ENCODE measurements at places on chromosomes 13 and 19.

- DNase-seq = no peak
Measured at GRCh38 chr13:51726446-51727193, 77.3 kb downstream of the DHRS12 start.

GRCh38 chr13:38173403-38173802, 176.2 kb upstream of the UFM1 start:
- no peak for DNase-seq

GRCh38 chr13:27193496-27193895, 21.9 kb upstream of the USP12 start:
- no peak for DNase-seq

- DNase-seq = no peak
Measured at GRCh38 chr19:38490861-38491260, 57.4 kb downstream of the RYR1 start.

DNA sequence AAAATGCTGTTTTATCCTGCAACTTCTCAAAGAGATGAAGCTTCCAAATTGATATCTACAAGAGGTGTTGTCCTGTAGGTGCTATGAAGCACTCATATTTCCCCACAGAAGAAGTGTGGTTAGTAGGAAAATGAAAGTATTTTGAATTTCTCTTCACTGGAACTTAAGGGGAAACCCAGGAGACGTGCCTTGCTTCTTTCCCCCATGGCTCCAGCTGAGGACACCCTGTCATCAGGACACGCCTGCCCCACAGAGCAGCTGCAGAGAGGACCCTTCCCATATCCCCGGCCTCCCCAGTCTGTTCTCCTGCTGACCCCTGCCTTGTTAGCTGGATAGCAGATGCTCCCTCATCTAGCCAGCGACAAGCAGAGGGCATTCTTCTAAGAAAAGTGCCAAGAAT, 371.3 kb downstream of the COG6 start:
- DNase-seq = no peak

GRCh38 chr19:2747349-2747748, 7.5 kb upstream of the SLC39A3 start:
- DNase-seq = no peak

DNA sequence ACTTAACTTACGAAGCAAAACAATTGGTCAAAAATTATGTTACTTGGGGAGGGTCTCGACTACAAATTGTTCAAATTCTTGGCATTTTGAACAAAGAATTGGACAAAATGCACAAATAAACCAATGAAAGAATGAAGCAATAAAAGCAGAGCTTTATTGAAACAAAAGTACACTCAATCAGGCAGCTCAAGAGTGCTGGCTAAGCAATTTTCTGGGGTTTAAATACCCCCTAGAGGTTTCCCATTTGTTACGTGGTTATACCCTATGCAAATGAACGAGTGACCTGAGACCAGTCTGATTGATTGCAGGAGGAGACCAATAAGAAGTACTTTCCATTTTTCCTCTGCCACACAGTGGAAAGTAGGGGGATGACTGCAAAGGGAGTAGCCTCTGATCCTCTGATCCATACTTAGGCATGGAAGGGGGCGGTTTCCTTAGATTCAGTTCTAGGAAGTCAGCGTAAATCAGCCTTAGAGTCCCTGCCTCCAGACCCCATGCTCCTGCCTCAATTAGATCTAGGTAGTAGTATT, 228.6 kb downstream of the EFNB2 start:
- DNase-seq = no peak

GRCh38 chr19:52679598-52679997, 41.4 kb upstream of the ZNF83 start:
- no peak for DNase-seq

- no peak for DNase-seq
Measured at GRCh38 chr13:30323524-30323923, 16.2 kb upstream of the KATNAL1 start.

DNA sequence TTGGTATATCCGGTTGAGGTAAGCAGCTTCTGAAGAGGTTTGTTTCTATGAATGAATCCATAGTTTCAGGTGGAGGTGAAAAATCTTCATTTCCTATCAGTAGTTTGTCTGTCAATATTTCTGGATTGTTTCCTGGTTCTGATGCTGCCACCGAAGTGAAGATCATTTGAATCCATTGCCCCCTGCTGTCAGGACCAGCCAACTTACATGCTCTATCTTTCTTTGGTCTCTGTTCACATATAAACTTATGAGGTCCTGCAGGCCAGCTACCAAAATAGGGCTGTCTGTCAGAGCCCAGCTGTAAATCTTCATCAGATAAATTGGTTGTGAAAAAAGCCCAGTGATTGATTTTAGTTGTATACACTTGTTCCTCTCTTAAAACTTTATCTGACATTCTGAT, 15.2 kb upstream of the N4BP2L1 start:
- no peak for DNase-seq

DNA sequence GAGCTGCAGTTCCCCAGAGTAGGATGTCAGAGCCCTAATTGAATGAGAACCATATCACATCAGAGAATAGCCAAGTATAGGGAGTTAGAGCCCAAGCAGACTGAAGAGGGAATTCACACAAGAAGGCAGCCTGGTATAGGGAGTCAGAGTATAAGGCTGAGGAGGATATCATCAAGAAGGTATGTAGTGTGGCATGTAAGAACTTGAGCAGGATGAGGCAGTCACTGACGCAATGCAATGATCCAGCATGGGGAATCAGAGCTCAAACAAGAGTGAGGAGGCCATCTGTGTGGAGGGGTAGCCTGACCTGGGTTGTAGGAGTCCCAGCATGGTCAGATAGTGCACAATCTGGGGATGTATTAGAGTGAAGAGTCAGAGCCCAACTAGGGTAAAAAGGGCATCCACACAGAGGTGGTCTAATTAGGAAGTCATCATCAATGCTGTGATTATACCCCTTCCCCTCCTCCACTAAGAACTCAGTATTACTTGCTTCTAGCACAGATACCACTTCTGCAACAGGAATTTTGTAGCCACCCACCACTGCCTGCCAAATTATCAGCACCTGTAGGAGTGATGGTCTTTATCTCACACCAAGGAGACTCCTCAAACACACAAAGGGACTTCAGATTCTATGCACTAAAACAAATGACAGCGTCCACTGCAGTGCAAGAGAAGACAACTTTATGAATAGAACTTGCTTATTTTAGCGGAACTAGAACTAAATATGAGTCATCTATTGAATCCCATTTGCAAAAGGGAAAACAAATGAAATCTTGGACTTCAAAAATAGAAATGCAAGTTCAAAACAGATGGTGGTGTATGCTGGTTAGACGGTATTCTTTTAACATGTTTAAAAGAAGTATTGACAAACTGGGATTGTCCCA, 107.2 kb downstream of the FNDC3A start:
- DNase-seq = no peak

GRCh38 chr13:111326621-111326965, 6.2 kb downstream of the TEX29 start:
- DNase-seq = no peak

GRCh38 chr13:27034678-27035111, 136.9 kb downstream of the USP12 start:
- no peak for DNase-seq
